ENCODE measurements at places on chromosomes 1 and 21.

- DNase-seq: no peak
Measured at GRCh38 chr1:109895720-109896504, 14.7 kb upstream of the CSF1 start.

DNA sequence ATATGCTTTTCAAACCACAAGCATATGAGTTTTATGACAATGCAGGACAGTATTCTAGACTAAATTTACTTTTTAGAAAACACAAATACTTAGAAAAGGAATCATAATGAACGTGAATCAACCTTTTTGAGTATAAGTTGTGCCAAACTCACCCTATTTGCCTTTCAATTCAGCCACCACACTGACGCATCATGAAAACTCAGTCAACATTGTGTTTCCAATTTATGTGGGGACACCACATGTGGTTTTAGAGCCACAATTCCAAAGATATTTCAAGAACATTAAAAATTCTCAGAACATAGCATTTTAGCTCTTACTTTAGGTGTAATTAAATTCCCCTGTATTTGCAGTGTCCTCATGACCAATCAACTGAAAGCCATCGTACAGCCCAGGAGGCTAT is 118.8 kb downstream of the PTBP2 start:
- DNase-seq: no peak

DNA sequence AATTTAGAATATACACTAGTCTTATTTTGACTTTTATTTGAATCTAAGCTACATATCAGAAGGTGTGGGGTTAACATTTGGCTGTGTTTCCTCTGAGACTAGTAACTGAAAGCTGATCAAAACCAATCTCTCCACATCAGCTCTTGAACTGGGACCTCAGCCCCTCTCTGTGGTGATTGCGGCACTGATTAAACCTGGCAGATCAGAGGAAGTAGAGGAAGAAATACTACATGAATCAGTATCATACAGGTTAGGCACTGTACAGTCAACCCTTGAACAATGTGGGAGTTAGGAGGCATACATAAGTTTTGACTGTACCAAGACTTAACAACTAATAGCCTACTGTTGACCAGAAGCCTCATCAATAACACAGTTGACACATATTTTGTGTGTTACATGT is 122.5 kb upstream of the C1orf87 start:
- no peak for DNase-seq

GRCh38 chr1:35864813-35865212 is 18.2 kb upstream of the AGO1 start:
- DNase-seq: no peak

DNA sequence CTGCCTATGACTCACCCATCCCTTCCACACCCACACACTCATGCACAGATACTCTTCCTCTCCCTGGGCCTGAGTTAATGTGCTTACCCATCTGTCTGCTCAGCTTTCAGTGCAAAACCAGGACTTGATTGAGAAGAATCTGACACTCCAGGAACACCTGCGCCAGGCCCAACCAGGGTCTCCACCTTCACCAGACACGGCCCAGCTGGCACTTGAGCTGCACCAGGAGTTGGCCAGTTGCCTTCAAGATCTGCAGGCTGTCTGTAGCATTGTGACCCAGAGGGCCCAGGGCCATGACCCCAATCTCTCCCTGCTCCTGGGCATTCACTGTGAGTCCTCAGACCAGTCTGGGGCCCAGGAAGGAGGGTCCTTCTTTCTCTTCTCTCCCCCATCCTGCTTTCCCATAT is 3.5 kb upstream of the SH3BGRL3 start:
- DNase-seq: no peak

- DNase-seq: peak; percentile 26
Measured at GRCh38 chr1:40404670-40405462, 31.3 kb downstream of the SMAP2 start.

DNA sequence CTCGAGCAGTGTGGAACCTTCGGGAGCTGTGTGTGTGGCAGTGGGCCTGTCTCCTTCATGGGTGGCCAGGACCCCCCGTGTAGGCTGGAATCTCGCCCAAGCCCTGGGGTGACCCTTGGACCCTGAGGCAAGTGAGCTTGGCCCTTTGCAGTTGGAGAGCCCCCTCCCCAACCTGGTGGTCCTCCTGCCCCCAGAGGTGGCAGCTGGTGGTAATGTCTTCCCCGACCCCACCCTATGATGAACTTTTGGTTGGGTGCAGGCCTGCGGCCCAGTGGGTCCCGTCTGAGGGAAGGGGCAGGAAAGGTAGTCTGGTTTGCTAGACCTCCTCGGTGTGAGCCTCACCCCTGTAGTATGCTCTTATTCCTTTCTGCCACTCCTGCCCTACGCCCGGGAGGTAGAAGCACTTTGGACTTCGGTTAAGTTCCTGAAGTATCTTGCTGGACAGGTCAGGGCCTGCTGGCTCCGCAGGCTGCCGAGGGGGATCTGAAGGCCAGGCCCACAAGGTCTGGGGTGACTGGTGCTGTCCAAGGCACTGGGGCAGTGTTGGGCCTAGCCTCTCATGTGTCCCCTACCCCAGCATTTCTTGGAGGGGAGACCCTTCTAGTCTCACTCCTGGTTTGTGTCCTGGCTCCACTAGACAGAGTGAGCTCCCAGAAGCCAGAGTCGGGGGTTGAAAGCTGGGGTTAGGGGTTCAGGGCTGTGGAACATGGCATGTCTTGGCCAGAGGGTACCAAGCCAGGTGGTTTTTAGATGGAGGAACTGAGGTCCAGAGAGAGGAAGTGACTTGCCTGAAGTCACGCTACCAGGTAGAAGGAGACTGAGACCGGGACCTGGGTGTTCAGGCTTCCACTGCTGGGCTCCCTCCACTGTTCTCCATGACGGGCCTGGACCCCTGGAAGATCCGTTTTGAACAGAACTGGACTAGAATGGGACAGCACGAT is 1.8 kb downstream of the ZNF362 start:
- no peak for DNase-seq

DNA sequence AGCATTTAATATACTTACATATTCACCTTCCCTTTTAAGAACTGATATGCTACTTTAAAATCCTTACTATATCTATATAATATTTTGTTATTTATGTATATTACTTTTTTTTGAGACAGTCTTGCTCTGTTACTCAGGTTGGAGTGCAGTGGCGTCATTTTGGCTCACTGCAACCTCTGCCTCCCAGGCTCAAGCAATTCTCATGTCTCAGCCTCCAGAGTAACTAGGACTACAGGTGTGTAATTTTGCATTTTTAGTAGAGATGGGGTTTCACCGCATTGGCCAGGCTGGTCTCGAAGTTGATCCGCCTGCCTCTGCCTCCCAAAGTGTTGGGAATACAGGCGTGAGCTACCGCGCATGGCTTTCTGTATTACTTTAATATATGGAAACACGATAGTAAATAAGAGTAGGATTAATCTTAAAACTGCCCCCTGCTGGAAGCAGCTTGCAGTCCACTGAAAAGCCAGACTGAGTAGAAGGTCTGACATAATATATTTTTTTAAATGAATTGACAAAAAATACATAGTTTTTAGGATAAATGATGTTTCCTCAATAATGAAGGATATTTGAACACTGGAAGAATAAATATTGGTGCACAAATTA is 24.4 kb downstream of the RCAN3 start:
- peak; percentile 53 for DNase-seq

DNA sequence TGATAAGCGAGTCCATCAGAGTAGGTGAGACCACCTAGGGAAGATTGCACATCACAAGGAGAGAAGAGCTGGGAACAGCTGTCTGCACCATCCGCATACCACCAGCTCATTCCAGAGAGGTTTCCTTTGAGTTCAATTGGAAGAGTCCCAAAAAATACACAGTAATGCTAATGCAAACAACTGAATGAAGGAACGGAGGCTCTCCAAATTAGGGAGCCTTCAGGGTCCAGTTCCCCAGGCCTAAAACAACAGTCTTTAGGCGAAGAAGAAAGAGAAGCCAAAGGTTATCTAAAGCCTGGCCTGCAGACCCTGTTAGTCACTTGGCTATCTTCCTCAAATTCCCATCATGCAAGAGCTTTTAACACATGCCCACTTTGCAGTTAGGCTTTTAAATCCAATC is 246.4 kb downstream of the PBX1 start:
- no peak for DNase-seq

All from activated CD4-positive, alpha-beta T cell treated with anti-CD3 and anti-CD28 coated beads, Interleukin-2, amount 50 U/mL, for 4 hours (primary cell).